ENCODE measurements at places on chromosomes 12 and 14.

DNA sequence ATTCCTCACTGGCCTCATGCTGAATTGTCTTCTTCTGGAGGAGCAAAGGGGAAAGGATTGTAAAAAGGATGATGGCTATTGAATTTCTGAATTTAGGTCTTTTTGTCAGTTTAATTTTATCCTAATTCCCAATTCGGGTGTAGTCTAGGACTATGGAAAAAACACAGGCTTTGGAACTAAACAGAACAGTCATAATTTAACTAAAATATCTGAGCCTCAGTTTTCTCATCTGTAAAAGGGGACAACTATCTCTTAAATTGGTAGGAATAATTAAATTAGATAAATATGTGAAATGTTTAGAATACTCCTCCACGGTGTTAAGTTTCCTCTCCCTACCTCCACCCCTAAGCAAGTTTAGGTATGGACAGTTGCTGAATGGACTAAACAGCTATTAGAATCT lies 3.2 kb upstream of the SP1 start:
- no peak for DNase-seq

DNA sequence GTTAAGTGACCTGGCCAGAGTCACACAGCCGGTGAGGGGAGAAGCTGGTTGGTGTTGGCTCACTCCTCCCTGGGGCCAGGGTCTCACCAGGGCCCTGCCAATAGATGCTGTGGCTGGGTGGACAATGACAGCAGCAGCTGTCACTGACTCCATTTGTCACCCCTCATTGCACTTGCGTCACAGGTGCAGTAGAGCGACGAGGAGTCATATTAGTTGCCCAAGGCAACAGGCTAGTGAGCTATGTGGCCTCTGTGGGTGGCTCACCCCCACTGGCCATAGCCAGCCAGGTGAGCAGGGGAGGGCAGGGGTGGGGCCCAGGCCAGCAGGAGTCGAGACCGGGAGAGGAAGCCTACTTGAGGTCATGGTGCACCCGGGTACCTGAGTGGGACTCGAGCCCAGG lies 9.7 kb downstream of the SLC25A47 start:
- no peak for DNase-seq

DNA sequence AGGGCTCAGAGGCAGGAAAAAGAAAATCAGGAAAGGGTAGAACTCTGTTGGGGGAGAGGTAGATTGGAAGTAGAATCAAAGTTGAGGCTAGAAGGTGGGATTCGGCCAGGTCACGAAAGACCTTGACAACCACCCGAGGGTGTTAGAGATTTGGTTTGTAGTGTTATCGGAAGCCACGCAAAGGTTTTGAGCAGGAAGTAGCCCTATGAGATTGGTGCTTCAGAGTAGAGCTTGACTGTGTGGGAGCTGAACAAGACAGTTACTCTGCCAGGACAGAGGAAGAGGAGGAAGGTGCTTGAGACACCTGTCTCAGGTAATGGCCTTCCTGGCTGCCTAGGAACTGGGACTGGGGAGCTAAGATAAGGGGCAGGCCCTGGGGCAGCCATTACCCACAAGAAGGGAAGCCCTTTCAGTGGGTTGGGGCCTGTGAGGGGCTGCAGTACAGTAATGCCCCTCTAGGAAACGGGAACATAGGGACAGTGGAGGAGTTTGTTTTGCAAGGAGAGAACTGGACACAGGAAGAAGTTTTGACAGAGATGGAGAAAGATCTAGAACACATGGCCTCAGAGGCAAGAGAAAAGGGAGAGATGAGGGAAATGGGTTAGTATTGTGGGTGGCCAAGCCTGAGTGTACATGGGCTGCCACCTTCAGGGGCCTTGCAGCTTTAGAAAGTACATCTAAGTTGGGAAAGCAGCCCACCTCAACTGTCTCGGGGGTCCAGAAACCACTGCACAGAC lies 73.5 kb downstream of the RIN3 start:
- DNase-seq, result no peak

DNA sequence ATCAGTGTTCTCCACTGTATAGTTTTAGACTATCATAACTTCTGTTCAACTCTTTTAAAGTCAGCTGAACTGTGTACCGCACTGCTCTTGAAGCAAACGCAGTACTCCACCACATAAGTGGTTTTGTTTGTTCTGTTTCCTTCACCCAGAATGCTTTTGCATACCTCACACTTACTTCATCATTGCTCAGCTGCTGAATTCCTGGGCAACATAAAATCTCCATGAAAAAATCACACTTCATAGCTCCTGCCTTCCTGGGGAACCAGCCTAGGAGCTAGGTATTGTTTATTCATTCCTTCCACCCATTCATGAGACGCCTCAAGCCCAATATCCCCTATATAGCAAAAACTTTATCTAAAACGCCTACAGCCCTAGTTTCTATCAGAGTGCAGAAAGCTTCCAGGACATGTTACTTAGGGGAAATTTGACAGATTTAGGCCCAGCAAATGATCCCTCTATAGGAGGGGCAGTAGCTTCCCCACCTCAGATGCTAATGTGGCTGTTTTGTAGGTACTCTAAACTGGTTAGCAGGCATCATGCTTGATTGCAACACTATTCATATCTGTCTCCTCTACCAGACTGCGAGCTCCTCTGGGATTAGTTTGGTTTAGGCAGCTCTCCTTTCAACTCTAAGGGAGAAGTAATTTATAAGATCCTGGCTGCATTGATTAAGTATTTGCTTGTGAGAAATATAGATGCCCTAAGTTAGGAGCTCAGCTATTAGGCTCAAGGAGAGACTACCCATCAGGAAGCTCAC lies 44.5 kb downstream of the LRRC9 start:
- DNase-seq, result no peak

DNA sequence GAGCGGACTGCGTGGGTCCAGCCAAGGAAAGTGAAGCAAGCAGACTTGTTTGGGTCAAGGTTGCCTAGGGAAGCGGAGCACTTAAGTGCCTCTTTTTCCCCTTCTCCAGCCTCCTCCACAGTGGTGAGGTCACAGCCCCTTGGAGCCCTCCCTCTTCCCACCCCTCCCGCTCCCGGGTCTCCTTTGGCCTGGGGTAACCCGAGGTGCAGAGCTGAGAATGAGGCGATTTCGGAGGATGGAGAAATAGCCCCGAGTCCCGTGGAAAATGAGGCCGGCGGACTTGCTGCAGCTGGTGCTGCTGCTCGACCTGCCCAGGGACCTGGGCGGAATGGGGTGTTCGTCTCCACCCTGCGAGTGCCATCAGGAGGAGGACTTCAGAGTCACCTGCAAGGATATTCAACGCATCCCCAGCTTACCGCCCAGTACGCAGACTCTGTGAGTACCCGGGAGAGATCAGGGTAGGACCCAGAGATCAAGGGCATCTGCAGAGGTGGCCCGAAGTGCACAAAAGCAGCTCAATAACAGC lies at the start of gene TSHR:
TSS of gene TSHR (plus strand) at position 206 of the 526 bp plus-strand sequence. CDS start at position 266, 60 bp downstream.
- no peak for DNase-seq

- no peak for DNase-seq
Measured at GRCh38 chr12:83142914-83143313, 456.2 kb downstream of the TMTC2 start.

DNA sequence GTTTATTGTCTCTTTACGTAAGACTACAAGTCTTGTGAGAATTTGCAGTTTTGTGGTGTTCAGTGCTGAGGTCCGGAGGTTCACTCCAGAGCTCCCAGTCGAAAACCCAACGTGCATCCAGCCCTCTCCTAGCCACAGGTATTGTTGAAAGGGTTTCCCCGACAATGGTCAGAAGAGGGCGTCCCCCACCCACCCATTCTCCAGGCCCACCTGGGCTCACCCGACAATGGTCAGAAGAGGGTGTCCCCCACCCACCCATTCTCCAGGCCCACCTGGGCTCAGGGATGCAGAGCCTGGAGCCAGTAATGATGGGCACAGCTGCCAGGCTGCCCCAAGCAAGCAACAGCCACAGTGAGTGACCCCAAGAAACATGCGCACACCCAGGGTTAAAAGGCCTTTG lies 126.8 kb upstream of the EVL start:
- DNase-seq, result no peak

DNA sequence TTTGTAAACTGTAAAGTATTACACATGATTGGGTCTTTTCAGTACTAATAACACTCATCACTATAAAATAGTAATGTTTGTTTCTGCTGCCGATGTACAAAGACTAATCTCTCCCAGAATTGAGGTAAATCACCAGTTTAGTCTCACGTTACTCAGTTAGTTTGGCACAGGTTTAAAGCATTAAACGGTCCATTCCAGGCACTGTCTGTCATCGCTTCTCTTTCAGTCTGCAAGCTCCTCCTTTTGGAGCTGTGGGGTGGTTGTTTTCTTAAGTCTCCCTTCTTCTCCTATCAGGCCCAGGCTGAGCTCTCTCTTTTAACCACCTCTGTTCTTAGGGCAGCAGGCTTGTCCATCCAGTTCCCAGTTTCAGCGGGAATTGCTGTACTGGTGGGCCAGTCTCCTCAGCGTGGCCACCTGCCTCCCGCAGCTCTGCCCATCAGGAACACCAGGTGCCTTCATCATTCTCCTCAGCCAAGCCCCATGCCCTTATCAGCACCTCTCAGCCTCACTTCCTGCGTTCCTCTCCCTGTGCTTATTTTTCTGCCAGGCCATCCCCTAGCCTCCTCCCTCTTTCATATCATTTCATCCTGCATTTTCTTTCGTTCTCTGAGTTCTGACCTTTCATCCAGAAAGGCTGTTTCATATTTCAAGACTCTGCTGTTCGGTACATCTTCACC lies 149.0 kb downstream of the TGFB3 start:
- DNase-seq, result no peak

GRCh38 chr14:68476212-68477109 lies 316.4 kb downstream of the ZFP36L1 start:
- no peak for DNase-seq

- no peak for DNase-seq
Measured at GRCh38 chr14:97270308-97270707, 473.1 kb downstream of the VRK1 start.
